ENCODE measurements at places on chromosomes 3 and 15.

DNA sequence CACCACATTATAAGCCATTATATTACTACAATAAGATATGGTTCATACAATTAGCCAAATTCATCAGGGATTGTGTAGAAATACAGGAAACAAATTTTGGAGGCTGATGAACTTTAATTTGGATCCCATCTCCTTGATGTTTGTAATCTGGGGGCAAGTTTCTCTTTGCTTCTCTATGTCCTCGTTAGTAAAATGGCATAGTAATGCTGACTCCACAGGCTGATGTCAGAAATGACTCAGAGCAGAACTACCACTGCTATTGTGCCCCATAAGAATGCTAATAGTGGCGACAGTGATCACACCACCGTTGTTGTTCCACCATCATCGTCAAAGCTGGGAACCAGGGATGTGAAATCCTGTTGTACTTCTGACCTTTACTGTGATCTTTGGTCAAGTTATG lies 722.3 kb upstream of the LMCD1 start:
- DNase-seq, result no peak

- no peak for DNase-seq
These were observed 75.4 kb downstream of the CMTM8 start for GRCh38 chr3:32313723-32314473.

GRCh38 chr15:87154761-87155160 lies 1075.1 kb downstream of the AGBL1 start:
- DNase-seq, result no peak

- no peak for DNase-seq
These were observed 597.9 kb upstream of the TBL1XR1 start for GRCh38 chr3:177795216-177795615.

DNA sequence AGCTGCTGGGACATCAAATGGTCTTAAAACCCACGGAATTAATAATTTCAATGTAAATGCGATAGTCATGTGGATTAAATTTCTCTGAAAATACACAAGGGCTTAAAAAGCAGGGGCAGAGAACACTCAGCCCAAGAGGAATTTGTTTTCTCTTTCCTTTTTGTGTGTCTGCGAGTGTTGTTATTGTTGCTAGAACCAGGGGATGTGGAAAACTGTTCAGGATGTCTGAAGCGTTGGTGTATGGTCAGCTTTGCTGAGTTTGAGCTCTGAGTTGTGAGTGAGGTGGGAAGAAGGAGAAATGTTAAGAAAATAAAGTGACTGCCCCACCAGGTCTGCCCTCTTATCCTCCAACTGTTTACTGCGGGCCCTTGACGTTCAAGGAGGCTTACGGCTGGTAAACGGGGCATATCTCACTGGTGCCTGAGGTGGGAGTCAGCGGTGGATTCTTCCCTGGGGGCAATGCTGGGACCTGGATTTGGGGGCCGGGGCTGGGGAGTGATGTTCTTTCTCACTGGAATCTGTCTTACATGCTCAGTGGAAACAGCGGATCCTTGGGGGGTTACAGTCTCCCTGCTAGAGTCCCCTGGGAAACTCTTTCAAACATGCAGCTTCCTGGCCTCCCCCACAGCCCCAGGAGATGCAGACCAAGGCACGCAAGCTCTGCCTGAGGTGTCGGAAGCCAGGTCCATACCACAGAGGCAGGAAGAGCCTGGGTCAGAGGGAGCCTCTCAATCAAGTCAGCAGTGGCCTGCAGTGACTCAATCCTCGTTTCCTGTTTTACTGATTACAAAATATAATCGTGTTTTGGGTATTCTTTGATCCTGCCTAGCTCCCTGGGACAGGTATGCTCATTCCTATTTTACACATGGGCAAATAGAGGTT lies 41.8 kb downstream of the ITGA11 start:
- DNase-seq, result no peak

Data from fibroblast of the conjunctiva (primary cell).